GM23338 (cell line): ENCODE measurements at places on chromosomes 5 and 9.

- no peak overlapping the region for H3K4me3 ChIP-seq
- no peaks in the 10 kb centered on the region for H3K27me3 ChIP-seq
- no peaks in the 10 kb centered on the region; the same call in 1 of the 2 replicates for H3K36me3 ChIP-seq
- H3K27ac ChIP-seq: no peak overlapping the region; the same call in 1 of the 2 replicates
- peaks cover 4% of the 10 kb centered on the region; the same call in 1 of the 2 replicates for H3K4me1 ChIP-seq
Measured at GRCh38 chr5:147685993-147686392, 96.5 kb downstream of the JAKMIP2 start.

DNA sequence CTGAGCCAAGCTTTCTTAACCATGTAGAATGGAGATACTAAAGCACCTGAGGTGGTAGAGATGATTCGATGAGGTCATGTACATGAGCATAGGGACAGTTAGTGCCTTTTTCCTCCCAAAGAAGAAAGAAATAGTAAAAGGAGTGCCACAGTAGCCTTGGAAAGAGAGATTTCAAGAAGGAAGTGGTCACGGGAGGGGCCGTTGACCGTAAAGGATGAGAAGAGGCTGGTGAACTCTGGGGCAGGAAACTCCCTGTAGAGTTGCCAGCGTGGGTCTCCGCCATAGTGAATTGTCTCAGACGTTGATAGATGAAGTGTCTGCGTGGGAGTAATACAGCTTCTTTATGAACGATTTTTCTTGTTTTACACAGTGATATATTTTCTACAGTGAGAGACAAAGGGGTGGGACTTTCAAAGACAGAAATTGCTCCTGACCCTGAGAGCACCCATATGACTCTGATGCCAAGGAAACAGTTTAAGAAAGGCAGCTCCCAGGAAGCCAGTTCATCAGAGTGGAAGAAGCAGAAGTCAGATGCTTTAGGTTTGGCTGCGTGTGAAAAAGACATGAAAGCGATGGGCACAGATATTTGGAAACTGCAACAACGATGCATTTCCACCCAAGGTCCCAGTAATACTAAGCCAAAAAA is 41.3 kb downstream of the UGCG start:
- H3K36me3 ChIP-seq: no peaks in the 10 kb centered on the region
- no peaks in the 10 kb centered on the region for H3K27me3 ChIP-seq
- DNase-seq: no peak
- H3K4me3 ChIP-seq: no peak overlapping the region

DNA sequence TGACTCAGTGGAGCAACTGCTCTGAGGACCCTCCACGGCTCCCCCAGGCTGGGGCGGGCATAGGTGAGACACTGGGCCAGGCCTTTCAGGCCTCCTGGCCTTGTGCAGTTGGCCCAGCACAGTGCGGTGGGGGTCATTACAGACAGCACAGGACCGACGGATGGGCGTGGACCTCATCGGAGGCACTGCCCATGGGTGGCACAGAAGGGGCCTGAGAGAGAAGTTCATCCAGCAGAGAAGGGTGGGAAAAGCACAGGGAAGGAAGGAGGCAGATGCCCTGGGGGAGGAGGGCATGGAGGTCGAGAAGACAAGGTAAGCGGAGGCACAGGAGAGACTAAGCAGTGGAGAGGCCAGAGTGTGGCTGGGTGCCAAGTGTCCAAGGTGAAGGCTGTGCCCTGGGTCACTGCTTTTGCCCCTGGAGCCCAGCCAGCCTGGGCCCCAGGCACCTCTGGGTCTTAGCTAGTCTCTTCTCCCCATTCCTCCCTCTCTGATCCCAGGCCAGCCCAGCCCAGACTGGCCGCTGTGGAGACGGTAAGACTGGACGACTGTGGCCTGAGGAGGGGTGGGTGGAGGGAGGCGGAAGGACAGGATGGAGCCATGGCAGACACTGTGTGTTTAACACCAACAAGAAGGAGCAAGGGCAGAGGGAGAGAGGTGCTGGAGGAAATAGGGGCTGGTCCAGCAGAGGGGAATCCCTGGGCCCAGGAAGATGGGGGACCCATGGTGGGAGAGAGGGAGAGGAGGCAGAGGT is 5.7 kb downstream of the IL3 start:
- H3K27ac ChIP-seq: no peak overlapping the region
- H3K4me3 ChIP-seq: no peak overlapping the region
- no peaks in the 10 kb centered on the region for H3K27me3 ChIP-seq
- DNase-seq: no peak
- H3K4me1 ChIP-seq: no peaks in the 10 kb centered on the region

- H3K4me1 ChIP-seq: peaks cover 11% of the 10 kb centered on the region; the same call in 1 of the 2 replicates
- H3K4me3 ChIP-seq: no peak overlapping the region
Measured at GRCh38 chr9:36158122-36158521, 11.1 kb upstream of the CCIN start.

- H3K36me3 ChIP-seq: no peaks in the 10 kb centered on the region
- peaks cover 9% of the 10 kb centered on the region for H3K4me1 ChIP-seq
- H3K4me3 ChIP-seq: peak overlapping the region; percentile 95
- no peak overlapping the region for H3K27ac ChIP-seq
Measured at GRCh38 chr9:130042406-130042884, 544 bp downstream of the FNBP1 start.

DNA sequence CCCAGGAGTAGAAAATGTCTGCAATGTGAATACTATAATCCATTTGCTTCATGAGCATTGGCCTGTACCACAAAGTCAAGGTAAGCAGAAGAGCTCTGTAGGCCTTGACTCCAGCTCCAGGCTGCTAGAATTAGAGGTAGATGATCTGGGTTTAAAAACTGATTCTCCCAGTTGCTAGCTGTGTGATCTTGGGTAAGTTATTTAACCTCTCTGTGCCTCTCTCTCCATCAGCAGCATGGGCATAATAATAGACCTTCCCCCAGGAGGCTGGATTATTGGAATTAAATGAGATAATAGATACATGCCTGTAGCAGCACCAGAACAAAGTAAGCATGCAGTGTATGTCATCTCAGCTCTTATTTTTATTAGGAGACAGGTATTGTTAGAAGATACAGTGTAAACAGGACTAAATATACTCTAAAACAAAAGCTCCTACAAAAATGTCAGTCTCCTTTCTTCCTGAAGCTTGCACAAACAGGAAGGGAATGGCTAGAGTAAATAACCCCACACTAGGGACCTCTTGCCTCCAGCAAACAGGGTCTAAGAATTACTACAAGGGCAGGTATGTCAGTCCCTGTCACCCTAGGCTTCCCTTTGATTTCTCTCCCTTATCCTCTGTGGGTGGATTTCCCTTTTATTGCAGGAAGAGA is 57.5 kb downstream of the PSAT1 start:
- peaks cover 3% of the 10 kb centered on the region for H3K4me1 ChIP-seq
- DNase-seq: no peak
- H3K36me3 ChIP-seq: no peaks in the 10 kb centered on the region

DNA sequence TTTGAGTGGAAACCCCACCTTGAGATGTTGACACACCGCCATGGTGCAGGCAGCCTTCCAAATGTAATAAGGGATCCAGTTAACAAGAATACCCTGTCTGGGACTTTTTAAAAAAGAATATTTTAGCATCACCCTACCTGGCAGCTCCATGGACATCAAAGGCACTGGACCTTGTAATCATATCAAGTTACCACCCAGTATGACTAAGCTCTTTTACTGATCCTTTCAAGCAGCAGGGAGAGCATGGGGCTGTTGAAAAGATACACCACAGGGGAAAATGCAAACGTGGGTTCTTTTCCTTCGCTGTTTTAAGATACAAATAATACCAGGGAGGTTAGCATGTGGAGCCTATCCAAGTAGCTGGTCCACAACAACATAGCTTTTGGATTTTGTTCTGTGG is 211.2 kb downstream of the SAXO1 start:
- H3K36me3 ChIP-seq: no peaks in the 10 kb centered on the region
- no peak overlapping the region for H3K4me3 ChIP-seq
- DNase-seq: peak; percentile 24
- H3K27me3 ChIP-seq: no peaks in the 10 kb centered on the region
- no peak overlapping the region for H3K27ac ChIP-seq
